ENCODE measurements at places on chromosomes 13 and 19.

DNA sequence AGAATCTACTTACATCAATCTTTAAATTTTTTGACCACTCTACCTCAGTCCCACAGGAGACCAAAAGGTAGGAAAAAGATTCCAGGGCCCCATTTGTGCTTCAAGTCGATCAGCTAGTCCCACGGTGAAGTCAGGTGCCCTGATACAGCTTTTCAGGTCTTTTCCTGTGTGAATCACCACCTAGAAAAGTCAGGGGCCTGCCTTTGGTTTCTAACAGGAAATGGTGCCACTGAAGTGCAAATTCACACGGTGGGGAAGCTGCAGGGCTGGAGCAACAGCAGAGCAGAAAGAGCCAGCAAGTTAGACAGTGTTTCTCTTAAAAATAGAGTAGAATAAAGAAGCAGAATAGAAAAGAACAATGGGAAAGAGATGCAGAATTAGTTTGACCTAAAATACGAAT, 107.5 kb downstream of the KLF12 start:
- no peak for DNase-seq

GRCh38 chr13:73684286-73684685, 449.9 kb downstream of the KLF12 start:
- DNase-seq: no peak

DNA sequence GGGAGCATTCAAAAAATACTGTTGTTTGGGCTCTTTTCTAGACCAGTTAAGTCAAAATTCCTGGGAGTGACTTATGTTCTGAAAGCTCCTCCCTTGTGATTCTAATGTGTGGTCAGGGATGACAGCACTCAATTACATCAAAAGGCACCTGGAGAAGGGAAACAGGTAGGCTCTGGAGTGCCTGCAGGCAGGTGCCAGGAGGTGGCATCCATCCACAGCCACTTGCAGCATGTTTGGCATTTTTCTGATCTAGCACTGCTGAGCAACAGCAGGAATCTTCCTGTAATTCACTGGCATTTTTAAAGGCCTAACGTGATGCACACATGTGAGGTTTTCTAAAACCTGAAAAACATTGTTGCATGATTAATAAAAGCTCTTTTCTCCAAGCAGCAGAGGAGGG, 94.6 kb downstream of the CCNA1 start:
- no peak for DNase-seq

GRCh38 chr19:13463296-13463695, 43.0 kb downstream of the CACNA1A start:
- DNase-seq: no peak

- no peak for DNase-seq
Observed at GRCh38 chr19:9219489-9219888, at the start of gene OR7D4. Gene OR7D4 (minus strand): TSS chr19:9219589. CDS start chr19:9214837, 4,752 bp downstream.

GRCh38 chr19:48424694-48425219, 21.0 kb upstream of the GRWD1 start:
- DNase-seq: no peak

- peak; percentile 62 for DNase-seq
Observed at GRCh38 chr19:54674021-54674617, 11.3 kb downstream of the LILRB4 start.

GRCh38 chr19:41367848-41368301, 3.9 kb upstream of the B9D2 start:
- no peak for DNase-seq

DNA sequence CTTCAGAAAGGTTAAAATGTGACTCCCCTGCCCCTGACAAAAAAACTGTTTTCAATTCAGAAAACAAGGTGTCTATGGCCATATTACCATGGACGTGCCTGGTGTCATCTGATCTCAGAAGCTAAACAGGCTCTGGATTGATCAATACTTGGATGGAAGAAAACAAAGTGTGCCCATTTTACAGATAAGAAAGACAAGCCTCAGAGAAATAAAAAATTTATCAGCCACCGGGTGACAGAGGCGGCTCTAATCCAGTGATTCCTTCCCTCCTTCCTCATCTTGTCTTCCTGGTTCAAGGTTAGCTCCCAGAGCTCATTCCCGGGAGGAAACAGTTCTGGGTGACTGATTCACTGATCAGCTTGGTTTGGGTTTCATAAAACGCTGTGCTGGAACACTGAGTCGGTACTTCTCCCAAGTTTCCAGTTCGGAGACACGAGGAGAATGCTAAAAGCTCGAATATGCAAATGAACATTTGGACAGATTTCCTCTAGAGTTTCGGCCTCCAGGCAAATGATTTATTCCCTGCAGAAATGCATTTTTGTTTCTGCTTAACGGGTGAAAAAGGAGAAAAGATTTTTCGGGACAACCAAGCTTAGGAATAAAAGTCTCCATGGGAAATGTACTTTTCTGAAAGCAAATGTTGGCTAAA, 211.2 kb downstream of the UQCRFS1 start:
- DNase-seq: no peak

GRCh38 chr13:66347486-66348117, 882.5 kb downstream of the PCDH9 start:
- no peak for DNase-seq

DNA sequence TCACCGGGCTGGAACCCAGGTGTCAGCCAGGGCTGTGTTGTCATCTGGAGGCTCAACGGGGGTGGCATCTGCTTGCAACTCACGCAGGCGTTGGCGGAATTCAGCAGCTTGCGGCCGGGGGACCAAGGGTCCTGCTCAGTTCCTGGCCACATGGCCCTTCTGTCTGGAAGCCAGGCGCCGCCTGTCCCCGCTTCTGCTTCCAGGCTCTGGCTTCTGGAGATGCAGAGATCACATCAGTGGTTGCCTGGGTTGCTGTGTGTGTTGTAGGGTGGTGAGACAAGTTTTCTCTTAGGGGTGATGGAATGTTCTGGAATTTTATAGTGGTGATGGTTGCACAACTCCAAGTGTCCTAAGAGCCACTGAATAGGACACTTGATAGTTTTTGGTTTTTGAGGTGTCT, 5.0 kb downstream of the ADAT3 start:
- DNase-seq: no peak

- DNase-seq: no peak
Observed at GRCh38 chr19:31232180-31232579, 117.1 kb downstream of the TSHZ3 start.

DNA sequence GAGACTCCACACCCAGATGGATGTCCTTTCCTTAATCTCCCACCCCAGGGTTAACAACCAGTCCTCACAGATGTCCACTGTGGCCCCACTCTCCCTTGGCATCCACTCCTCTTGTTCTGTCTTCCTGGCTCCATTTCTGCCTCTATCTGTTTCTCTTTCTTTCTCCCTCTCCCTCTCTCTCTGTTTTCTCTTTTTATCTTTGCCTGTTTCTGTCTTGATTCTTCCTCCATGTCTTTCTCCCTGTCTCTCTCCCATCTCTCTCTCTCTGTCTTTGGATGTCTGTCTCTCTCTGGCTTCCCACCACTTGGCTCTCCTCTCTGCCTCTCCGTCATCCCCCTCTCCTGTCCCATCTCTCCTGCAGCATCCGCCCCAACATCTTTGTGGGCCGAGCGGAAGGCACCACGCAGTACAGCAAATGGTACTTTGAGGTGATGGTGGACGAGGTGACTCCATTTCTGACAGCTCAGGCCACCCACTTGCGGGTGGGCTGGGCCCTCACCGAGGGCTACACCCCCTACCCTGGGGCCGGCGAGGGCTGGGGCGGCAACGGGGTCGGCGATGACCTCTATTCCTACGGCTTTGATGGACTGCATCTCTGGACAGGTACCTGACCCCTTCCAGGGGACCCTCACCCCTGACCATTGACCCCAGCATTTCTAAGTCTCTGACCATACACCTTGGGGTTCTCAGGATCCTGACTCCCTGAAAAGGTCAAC, 24.4 kb downstream of the RYR1 start:
- DNase-seq: no peak

GRCh38 chr13:99153219-99153618, 47.4 kb upstream of the UBAC2 start:
- DNase-seq: no peak

DNA sequence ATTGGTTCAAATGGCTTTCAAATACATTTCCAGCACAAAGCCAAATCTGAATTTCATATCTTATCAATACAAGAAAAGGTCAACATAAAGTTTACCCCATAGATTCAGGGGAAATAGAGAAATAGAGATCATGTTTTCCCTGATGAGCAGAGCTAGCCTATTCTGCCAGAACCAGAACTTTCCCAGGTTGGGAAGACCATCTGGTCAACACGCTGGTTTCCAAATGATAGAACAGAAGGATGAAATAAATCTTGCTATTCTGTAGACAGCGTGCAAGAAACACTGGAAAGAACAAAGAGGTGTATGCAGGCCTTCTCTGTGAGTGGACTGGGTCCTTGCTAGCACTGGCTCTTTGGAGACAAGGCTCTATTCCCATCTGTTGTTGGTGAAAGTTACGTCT, 350.6 kb downstream of the NDFIP2 start:
- DNase-seq: no peak

GRCh38 chr19:49393881-49394280, 5.8 kb downstream of the KASH5 start:
- DNase-seq: no peak

DNA sequence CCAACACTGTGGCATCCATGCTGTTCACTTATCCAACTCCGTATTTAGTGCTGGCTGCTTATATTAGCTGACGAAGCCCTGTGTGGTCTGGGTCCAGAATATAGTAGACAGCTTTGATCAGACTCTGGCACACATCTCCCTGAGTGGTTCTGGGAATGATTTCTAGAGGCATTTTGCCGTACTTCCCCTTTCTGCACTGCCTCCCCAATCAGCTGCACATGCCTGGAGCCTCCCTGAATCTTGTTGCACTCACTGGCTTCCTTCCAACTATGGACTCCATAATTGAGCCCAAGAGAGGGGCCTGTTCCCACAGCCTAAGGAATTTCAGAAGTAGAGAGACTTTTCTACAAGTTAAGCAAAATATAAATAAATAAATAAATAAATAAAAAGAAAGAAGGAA, 30.4 kb upstream of the PCDH8 start:
- DNase-seq: no peak

DNA sequence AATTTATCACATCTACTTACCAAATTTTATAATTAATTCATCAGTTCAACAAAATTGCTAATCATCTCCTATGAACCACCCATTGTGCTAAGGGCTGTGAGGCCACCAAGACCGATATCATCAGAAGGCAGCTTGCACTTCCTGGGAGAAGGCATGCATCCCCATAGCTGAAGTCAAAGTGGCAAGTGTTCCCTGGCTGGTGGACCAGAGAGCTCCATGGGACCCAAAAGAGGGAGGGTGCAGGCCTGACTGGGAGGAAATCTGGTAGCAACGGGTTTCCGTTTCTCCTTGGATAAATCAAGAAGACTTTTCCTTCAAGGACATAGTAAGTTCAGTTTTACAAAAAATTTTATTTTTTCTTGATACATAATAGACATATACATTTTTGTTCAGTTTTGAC, 325.2 kb downstream of the FGF9 start:
- DNase-seq: no peak

- DNase-seq: no peak
Observed at GRCh38 chr13:28583651-28584091, 75.3 kb upstream of the POMP start.

DNA sequence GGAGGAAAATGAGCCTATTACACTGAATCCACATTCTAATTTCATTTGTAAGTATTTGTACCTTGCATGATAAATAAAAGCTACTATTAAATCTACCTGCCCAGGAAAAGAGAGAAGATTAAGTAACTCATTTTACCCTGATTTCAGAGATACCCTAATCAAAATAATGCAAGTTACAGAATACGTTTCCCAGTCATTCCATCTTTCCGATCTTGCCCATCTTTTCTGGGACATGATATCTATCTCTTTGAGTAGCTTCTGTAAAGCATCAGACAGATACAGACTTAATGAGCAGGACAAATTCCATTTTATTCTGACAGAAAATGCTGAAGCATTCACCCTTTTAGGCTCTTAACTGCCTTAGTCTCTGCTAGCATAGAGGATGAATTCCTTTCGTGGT, 56.6 kb downstream of the SPRY2 start:
- DNase-seq: no peak

DNA sequence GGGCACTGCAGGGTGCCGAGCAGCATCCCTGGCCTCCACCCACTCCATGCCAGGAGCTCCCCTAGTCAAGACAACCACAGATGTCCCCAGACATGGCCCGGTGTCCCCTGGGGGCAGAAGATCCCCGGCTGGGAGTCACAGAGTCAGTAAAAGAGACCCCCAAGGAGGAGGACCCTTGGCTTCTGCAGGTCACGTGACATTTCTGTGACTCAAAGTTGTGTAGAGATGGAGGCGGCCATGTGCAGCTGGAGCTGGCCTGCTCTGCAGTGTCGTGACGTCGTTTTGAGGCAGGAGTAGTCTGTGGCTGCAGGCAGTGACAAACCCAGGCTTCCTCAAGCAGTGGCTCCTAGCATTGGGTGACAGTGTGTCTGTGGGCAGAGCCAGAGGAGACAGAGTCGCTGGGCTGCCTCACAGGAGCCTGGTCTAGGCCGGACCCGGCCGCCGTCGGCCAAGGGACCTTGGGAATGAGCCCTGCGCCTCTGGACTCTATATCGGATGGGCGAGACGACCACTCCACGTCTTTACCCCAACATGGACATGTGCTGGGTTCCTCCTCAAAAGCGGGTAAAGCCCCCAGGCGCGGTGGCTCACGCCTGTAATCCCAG, 7.7 kb upstream of the DIRAS1 start:
- no peak for DNase-seq

- no peak for DNase-seq
Observed at GRCh38 chr19:15129856-15130585, 22.8 kb downstream of the SYDE1 start.

DNA sequence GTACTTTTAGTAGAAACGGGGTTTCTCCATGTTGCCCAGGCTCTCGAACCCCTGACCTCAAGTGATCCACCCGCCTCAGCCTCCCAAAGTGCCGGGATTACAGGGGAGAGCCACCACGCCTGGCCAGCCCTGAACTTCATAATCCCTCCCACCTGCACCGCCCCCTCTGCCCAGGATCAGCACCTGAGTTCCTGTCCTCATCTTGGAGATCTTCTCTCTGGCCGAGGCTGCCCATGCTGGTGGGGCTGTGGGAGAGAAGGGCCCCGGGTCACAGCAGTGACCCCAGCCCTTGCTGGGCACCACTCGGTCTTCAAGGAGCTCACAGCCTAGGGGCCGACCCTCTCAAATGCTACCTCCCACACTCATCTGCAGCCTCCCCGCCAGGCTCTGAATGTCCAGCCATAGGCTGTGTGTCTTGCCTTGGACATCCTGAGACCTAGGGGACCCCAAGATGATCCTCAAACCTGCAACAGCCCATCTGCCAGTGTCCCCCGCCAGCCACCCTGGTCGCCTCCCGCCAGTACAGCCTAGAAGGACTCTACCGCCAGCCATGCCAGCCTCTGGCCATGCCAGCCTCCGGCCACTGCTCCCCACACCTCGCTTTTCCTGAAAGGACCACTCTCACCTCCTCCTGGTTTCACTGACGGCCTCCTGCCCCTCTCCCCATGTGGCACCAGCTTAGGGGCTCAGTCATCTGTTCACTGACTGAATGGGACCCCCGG, 1.5 kb downstream of the ATP8B3 start:
- DNase-seq: no peak

DNA sequence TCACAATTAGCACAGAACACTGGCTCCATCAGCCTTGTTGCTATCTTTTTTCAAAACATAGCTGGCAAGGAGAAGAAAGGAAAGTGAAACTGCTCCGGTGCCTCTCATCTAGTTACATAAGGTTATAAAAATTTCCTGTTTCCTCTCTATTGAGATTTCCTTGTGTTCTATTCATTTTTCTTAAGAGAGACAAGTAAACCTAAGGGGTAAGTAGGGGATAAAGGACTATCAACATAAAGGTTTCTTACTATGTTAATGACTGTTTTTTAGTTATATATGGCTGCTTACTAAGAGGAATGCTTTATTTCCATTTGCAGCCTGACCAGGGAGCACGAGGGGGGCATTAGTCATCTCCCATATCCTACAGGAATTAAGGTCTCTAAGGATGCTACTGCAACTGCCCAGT, 73.2 kb upstream of the MLNR start:
- DNase-seq: no peak
